SW 1271 (cell line): ENCODE measurements at places on chromosomes 11 and 22.

DNA sequence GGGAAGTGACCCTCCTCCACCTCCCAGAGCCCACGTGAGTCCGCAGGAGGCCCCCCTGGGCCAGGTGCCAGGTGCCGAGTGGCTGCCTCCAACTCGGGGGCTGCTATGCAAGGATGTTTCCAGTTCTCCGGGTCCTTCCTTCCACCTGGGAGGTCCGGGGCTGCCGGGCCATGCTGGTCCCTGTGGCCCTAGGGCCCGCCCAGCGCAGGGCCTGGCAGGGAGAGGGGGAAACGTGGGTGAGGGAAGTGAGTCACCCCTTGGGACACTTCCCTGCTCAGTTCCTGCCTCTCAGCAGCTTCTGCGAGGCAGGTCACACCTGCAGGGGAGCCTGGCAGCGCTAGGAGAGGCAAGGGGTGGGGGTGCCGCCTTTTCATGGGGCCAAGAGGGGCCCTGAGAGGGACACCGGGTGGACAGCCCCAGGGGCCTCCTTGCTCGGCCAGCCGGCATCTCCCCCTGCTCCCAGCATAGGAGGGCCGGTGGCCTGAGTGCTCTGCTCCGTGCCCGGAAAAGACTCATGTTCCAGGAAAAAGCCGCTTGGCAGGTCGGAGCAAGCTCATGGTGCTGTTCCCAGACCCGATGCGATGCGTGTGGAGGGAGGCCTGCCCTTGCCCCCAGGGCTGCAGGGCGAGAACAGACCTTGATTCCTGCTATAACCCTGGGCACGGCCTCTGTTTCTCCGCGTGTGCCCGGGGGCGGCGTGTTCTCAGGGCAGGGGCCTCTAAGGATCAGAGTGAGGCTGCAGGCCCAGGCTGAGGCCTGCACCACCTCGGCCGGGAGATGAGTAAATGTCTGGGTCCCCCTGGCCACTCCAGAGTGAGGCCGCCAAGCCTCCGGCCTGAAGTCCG, 30.3 kb upstream of the WNT7B start:
- DNase-seq, result peak; percentile 43

GRCh38 chr22:17734187-17734586, 40.1 kb downstream of the BID start:
- DNase-seq, result no peak

- no peak for DNase-seq
Measured at GRCh38 chr11:87466223-87466622, 428.5 kb downstream of the TMEM135 start.

DNA sequence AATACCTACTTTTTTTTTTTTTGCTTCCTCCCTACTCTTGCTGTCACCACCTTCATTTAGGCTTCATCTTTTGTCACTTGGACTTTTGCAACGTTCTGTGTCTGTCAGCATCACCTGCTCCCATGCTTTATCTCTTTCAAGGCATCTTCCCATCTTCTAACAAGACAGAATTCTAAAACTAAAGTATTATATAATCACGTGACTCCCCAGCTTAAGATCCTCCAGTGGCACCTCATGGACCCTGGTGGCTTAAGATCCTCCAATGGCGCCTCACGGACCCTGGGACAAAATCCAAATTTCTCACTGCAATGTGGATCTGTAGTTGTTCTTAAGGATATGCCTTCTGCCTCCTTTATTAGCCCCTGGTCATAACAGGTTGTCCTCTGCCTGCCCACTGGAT, 248.2 kb upstream of the SORL1-AS1 start:
- DNase-seq, result no peak

GRCh38 chr22:48821727-48822126, 1005.9 kb downstream of the BRD1 start:
- no peak for DNase-seq

DNA sequence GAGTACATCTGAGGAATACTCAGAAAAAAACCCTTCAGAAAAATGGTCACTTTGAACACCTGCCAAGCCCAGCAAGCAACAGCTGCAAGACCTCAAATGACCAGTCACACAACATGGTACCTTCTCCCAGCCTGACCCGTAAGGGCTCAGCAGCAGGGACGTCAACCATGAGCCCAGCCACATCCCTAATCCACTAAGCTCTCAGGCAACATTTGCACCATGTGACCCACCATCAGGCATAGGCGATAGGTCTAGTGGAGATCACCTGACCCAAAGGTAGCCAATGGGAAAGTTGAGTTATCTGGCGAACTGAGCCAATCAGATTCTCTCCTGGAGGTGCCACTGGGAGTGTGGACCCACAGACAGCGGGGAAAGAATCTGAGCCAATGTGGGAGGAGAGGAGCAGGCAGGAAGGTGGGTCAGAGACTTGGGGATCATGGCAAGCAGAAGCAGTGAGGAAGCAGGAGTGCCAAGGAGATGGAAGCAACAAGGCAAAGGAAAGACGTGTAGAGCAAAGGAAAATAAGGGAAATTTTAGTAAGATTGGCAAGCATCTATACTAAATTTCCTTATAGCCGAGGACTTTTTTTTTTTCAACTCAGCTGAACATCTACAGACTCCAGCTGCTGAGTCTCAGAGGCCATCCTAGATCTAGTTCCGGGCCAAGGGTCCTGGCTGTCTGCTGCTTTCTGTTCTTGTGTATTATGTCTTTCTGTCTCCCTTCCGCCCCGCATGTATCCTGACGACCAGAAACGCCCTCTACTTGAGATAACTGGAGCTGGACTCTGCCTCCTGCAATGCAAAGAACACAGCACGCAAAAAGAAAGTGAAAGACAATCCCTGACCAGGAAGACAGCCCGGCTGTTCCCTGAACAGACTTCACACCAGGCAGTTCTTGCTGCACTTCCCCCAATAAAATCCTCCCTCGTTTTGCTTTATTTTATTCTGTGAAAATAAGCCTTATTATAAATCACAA, 11.0 kb upstream of the PLAAT2 start:
- DNase-seq, result no peak

DNA sequence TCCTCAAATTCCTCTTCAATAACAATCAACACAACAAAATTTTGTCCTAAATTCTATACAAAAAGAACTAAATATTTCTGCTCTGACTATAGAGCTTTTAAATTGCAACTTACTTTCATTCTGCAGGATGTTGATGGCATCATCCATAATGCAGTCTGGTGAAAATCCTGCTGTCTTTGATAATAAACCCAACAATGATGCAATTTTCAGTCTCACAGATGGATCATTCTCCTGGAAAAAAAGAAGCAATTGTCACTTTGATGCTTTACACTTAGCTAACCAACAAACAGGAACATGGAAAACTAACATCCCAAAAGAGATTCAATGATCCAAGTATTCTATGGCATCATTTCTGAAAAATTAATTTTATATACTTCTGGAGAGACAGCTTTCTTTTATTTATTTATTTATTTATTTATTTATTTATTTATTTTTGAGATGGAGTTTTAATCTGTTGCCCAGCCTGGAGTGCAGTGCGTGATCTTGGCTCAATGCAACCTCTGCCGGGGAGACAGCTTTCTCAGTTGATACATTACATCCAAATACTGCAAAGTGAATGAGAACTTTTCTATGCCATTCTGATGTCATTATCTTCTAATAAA, 13.0 kb downstream of the INTS4 start:
- DNase-seq, result no peak

DNA sequence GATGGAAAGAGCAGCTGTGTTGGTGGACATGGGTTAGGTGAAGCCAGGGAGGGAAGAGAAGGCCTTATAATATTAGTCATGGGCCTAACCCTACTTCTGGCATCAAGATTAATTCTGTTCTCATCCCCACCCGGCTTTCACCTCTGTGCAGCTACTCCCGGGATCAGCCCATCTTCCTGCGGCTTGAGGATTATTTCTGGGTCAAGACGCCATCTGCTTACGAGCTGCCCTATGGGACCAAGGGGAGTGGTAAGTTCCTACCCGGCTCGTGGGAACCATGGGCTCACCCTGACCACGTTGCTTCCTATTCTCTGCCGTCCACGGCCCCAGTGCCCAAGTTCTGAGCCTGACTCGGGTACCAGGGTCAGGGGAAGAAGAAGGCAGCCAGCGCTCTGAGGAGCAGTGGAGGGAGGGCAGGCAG, 51.6 kb downstream of the ST3GAL4 start:
- DNase-seq, result no peak

DNA sequence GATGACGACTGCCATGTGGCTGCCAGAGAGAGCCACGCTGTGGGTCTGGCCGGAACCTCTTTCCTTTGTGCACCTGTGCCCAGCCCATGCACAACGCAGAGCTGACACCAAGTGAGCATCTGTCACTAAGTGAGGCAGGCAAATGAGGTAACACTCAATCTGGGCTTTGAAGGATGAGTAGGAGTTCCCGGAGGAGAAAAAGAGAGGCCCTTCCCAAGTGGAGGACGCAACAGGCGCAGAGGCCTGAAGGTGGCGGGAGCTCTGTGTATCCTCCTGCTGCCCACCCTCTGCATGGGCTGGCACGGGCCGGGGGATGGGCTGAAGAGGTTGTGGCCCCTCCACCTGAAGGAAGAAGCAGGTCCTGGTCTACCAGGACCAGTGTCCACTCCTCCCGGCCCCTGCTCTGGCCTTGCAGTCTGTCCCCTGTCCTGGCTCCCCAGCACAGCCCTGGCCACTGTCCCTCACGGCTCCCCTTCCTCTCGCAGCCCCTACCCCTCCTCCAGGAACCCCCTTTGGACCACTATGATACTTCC, 23.4 kb upstream of the PPARA start:
- DNase-seq, result no peak

DNA sequence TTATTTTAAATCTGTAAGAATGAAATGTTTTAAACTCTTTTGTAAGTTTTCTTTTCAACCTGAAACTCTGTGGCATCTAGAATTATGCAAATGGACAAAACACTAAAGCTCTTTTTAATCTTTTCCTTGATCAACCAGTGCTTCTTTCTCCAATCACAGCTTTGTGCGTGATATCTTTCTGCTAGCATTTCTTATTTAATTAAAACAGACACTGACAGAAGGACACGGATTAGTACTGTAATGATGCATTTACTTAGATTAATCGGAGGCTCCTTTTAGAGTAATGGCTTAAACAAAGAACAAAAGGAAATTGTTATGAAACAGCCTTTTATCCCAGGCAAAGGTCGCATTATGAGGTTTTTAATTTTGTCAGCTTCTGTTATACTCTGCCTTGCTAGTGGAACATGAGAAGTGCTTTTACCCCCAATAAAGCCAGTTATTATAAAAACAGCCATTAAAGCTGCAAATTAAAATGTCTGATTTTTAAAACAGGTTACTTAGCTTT, 48.5 kb upstream of the SOX6 start:
- no peak for DNase-seq

GRCh38 chr22:50673231-50674129, 857 bp downstream of the SHANK3 start:
- no peak for DNase-seq

DNA sequence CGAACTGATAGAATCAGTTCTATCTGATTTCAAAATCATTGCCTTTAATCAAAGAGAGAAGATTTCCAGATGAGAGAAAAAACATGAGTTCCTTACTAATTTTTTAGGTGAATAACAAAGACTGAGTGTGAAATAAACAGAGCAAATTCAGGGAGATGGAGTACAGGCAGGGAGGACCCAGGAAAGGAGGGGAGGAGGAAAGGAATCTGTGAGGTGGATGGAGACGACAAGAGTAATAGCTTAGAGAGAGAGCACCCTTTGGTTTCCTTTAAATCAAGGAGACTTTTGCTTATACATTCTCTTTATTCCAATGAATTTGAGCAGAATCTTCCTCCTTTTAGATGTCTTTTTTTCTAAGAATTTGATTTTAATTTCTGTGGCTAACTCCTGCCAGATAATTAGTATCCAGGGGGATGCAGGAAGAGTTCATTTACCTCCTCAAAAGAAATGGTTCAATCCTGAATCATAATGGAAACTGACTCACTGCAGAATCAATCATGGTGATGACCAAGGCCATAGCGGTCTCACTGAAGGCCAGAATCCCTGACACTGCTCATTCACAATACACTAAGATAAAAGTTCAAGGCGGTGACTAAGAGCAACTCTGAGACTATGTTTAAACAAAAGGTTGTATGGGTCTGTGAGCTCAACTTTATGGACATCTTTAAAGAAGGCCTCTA, 234.0 kb upstream of the ZC3H12C start:
- no peak for DNase-seq

DNA sequence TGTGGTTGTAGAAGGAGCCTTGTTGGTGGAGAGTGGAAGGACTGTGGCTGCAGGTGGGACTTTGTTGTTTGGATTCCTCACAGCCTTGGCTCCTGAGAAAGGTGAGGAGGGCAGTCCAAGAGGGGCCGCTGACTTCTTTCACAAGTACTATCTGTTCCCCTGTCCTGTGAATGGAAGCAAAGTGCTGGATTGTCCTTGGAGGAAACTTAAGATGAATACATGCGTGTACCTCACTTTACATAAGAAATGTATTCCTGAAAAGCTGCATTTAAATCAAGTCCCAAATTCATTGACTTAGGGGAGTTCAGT, 2.4 kb downstream of the FUT4 start:
- DNase-seq, result no peak

DNA sequence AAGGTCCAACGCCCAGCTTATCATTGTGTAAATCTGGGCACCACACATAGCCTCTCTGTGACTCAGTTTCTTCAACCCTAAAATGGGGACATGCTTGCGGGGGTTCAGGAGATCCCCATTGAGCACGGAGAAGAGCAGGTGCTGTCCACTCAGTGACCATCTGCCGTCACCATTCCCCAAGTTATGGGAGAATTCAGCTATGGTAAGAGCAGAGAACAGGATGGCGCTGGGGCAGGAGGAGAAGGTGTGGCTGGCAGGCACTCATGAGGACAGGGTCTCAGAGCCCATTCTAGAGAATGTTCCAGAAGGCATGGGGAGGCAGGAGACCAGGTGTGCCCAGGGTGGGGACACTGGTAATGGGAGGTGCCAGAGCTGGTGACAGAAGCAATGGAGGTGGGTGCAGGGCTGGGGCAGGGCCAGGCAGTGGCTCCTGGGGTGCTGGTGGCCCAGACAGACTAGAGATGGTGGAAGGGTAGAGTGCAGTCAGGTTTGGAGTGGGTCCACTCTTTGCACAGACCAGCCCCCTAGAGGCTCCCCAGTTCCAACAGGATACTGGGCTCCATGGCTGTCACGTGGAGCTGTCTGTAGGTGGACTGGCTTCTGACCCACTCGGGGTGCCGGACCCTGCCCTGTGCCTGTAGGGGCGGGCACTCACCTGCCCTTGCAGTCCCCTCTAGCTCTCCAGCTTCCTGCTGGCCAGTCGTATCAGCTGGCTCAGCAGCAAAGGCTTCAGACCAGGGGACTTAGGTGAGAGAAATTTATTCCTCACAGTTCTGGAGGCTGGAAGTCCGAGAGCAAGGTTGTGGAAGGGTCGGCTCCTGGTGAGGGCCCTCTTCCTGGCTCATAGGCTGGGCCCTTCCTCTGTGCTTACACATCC, 84.7 kb downstream of the CDKN1C start:
- no peak for DNase-seq

GRCh38 chr11:42502151-42502550, 809.6 kb upstream of the API5 start:
- DNase-seq, result no peak

- no peak for DNase-seq
Measured at GRCh38 chr22:26259510-26259909, 90.2 kb downstream of the SEZ6L start.

DNA sequence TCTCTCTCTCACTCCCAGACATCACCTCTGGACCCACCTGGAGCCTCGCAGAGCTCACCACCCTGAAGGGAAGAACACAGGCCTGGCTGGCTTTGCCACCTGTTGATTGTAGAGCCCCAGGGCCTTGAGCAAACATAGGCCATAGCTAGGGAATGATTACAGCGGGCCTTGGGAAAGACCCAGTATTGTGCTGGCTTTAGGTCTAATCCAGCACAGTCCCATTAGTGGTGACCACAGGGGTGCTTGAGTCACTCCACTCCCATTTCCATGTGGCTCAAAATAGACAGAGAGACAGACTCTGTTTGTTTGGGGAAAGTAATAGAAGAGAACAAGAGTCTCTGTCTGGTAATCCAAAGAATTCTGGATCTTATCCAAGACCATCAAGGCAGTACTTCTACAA, 42.7 kb upstream of the FAM181B start:
- no peak for DNase-seq

- DNase-seq, result no peak
Measured at GRCh38 chr11:11313426-11313825, 39.6 kb downstream of the CSNK2A3 start.
